Suprapubic skin (tissue), 4 donors: ENCODE measurements at places on chromosomes 16 and 17.

- DNase-seq: no peak
- no peak overlapping the region for H3K4me3 ChIP-seq
- no peaks in the 10 kb centered on the region for H3K4me1 ChIP-seq
- no peak overlapping the region for H3K27ac ChIP-seq
- H3K27me3 ChIP-seq: no peaks in the 10 kb centered on the region
These were observed 36.2 kb downstream of the ZFPM1 start for GRCh38 chr16:88489163-88489741.

DNA sequence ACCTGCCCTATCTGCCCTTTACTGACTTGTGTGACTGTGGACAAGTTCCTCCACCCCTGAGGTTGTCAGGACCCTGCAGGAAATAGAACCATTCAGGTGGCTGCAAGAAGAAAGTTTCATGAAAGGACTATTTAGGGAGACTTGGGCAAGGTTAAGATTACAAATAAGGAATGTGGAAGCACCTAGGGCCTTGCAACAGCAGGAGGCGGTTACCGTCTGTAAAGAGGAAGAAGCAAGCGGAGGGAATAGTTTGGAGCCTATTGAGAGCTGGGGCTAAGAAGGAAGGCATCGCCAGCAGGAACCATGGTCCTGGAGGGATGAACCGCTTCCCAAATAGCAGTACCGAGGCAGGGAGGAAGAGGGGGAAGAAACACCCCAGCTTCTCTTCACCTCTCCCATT lies 132.4 kb downstream of the PRKCB start:
- no peak overlapping the region for H3K27ac ChIP-seq
- no peak overlapping the region for H3K4me3 ChIP-seq
- H3K36me3 ChIP-seq: no peaks in the 10 kb centered on the region
- DNase-seq: no peak

DNA sequence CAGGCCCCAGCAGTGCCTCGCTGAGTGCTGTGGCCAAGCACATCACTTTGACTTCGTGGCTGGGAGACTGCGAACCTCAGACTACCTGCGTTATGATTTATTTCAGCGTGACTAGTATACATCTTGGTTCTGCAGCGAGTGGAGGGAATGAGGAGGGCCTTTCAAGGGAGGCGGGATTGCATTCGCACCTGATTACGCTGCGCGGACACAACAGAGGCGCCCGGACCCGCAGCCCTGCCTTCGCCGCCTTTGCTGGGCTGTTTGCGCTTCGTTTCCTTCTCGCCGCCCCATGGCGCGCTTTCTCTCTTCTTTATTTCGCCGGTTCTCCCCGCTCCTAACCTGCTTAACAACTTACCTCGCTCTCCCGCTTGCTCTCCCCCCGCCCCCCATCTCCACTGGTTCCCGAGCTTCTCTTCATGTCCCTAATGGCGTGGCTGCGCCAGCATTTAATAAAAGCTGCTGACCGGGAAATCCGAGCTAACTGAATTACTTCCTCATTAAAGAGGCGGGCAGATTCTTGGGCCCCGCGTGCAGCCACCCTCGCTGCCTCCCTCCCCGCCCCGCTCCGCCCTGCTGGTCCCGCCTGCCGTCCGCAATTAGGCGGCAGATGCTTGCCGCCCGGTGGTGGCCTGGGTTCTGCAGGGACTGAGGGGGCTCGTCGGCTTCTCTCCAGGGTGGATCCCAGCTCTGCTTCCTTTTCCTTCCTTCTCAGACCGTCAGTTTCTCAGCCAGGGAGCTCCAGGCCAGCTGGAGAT lies 257.6 kb upstream of the SDK2 start:
- H3K4me3 ChIP-seq: peak overlapping the region; percentile 45
- H3K36me3 ChIP-seq: no peaks in the 10 kb centered on the region
- peaks cover 14% of the 10 kb centered on the region for H3K4me1 ChIP-seq

GRCh38 chr16:89268987-89269735 lies 51.7 kb downstream of the ZNF778 start:
- no peak overlapping the region for H3K27ac ChIP-seq
- H3K27me3 ChIP-seq: no peaks in the 10 kb centered on the region
- H3K4me3 ChIP-seq: no peak overlapping the region

DNA sequence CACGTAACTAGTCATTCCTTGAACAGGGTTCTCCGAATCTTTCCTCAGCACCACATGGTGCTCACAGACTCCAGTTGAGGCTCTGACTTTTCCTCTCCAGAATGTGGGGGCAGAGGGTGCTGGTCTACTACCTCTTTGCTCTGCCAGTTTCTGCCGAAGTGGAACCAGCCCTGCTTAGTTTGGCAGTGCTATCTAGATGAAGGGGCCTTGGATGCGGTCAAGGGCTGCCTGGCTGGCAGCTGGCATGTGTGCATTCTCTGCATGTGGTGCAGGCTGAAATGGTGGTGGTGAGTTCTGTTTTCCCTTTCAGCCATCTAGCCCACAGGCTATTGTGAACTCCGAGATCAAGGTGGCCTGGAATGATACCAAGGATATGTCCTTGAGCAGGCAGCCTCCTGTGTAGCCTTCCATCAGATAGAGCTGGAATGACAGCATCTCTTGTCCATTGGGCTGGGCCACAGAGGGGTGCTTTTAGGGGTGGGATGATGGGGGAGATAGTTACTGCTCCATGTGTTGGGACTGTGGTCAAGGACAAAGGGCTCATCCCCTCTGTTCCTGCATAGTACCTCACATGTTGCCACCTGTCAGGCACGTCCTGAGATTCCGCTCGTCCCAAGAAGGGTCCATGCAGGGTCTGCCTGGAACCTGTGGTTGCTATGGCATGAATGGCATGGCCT lies 2.0 kb downstream of the DYNLL2 start:
- H3K27me3 ChIP-seq: no peaks in the 10 kb centered on the region
- peaks cover 24% of the 10 kb centered on the region for H3K36me3 ChIP-seq
- no peak for DNase-seq
- no peak overlapping the region for H3K27ac ChIP-seq
- H3K4me3 ChIP-seq: peak overlapping the region; percentile 94
- H3K4me1 ChIP-seq: peaks cover 34% of the 10 kb centered on the region

DNA sequence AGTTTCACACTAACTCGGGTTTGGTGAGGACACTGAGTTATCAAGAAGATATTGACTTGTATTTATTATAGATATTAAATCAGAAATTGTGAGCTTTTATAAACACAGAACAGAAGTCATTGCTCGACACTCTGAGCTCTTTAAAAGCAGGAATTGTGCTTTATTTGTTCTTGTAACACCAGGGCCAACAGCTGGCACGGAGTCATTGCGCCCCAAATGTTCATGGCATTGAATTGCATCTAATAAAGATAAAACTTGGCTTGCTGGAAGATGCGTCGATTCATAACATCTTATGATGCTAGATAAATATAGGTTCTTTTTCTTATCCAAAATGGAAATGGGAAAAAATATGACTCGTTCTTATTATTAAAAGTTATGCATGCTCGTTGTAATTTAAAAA lies 11.8 kb upstream of the MLYCD start:
- H3K27me3 ChIP-seq: no peaks in the 10 kb centered on the region
- no peak overlapping the region for H3K4me3 ChIP-seq
- H3K4me1 ChIP-seq: no peaks in the 10 kb centered on the region
- no peaks in the 10 kb centered on the region for H3K36me3 ChIP-seq
